Upper lobe of right lung (tissue), 1 donor: ENCODE measurements at places on chromosomes 16 and 17. TPM values are rescaled to one million over a fixed set of nuclear protein-coding genes. Genes with fewer than 3 reads are reported as not detected.
A peak's percentile ranks its signal among the peaks of the same experiment; 100 is the strongest.

Gene KCNJ2
- total RNA-seq = 18.1 TPM

Gene TBC1D3H
- not detected for total RNA-seq

- H3K36me3 ChIP-seq = no peaks in the 10 kb centered on the region
- H3K4me3 ChIP-seq = no peak overlapping the region
- no peak overlapping the region for H3K27ac ChIP-seq
Observed at GRCh38 chr17:77933777-77934398, 24.6 kb upstream of the TNRC6C start.

DNA sequence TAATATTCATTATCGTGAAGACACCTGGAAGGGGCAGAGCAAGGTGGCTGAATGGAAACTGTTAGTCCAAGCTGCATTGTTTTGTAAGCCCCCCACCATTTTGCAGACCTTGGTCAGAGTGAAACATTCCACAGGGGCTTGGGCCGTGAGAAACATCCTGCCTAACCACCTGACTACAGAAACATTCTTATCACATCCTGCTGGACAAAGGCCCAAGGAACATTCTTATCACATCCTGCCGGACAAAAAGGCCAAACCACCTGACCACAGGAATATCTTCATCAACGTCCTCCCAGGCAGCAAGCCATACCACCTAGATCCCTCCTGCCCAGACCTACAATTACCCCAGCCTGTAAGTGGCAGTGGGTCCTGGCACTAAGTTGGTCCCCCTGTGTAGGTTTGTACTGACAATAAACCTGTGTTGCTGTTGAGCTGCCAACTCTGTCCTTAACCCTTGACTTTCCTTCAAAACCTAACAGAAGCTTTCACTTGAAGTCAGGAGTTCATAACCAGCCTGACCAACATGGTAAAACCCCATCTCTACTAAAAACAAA, 19.6 kb downstream of the ATF7IP2 start:
- no peak overlapping the region for H3K4me3 ChIP-seq
- H3K36me3 ChIP-seq = no peaks in the 10 kb centered on the region
- H3K27ac ChIP-seq = no peak overlapping the region
- no peak for DNase-seq
- no peaks in the 10 kb centered on the region for H3K4me1 ChIP-seq

DNA sequence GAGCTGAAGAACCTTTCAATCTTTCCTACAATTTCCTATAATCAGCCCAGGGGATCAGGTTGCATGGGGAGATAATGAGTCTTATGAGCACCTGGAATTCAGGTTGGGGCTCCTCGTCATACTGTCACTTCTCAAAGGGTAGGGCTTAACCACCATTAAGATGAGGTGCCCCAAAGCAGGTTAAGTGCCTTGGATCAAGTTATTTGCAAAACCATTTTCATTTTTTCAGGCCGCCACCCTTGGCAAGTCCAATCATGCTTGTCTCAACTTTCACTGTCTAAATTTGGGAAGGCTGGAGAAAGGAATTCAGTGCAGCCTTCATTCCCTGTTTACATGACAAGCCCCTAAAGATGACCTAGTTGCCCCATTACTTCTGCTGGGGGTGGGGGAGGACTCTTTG, 44.9 kb upstream of the TANGO6 start:
- no peak overlapping the region for H3K27ac ChIP-seq
- peaks cover under 1% of the 10 kb centered on the region for H3K4me1 ChIP-seq
- no peaks in the 10 kb centered on the region for H3K36me3 ChIP-seq
- H3K4me3 ChIP-seq = no peak overlapping the region

Gene TBC1D3I
- 0.72 TPM for total RNA-seq

DNA sequence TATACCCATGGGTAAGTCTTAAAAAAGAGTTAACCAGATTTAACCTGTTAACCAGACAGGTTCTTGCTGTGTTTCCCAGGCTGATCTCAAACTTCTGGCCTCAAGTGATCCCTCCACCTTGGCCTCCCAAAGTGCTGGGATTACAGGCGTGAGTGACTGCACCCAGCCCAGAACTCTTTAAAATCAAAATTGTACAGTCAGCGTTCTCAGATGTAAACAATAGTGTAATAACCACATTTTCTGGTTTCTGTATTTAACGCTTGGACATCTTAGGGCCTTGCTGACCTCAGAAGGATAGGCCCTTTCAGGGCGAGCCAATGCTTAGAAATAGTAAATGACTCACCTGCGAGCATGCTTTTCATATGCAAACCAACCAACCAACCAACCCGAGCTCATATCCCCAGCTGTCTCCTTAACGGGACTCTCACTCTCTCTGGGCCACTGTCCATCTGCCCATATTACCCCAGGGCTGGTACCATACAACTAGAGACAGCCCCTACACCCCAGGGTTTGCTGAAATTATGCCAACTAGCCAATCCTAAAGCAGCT, 415.0 kb upstream of the XYLT1 start:
- H3K27ac ChIP-seq = no peak overlapping the region
- H3K27me3 ChIP-seq = no peaks in the 10 kb centered on the region
- no peak for DNase-seq
- H3K36me3 ChIP-seq = no peaks in the 10 kb centered on the region
- H3K4me3 ChIP-seq = no peak overlapping the region

DNA sequence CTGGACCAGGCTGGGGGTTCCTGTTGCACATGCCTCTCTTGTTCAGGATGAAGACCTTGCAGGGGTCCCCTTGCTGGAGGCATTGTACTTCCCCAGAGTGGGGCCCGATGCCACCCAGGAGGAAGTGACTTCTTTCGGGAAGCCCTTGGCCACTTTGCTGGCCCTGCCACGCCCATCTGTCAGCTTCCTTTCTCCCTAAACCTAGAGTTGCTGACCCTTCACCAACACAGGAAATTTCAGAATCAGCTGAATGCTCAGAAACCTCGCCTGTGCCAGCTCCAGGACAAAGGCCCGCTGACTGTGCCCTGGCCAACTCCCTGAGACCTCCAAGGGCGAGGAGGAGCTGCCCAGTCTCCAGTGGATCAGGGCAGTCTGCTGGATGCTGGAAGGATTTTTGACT, 26.7 kb downstream of the WNT9B start:
- no peaks in the 10 kb centered on the region for H3K36me3 ChIP-seq
- peaks cover 13% of the 10 kb centered on the region for H3K4me1 ChIP-seq
- H3K27me3 ChIP-seq = no peaks in the 10 kb centered on the region
- H3K27ac ChIP-seq = peak overlapping the region; percentile 44

DNA sequence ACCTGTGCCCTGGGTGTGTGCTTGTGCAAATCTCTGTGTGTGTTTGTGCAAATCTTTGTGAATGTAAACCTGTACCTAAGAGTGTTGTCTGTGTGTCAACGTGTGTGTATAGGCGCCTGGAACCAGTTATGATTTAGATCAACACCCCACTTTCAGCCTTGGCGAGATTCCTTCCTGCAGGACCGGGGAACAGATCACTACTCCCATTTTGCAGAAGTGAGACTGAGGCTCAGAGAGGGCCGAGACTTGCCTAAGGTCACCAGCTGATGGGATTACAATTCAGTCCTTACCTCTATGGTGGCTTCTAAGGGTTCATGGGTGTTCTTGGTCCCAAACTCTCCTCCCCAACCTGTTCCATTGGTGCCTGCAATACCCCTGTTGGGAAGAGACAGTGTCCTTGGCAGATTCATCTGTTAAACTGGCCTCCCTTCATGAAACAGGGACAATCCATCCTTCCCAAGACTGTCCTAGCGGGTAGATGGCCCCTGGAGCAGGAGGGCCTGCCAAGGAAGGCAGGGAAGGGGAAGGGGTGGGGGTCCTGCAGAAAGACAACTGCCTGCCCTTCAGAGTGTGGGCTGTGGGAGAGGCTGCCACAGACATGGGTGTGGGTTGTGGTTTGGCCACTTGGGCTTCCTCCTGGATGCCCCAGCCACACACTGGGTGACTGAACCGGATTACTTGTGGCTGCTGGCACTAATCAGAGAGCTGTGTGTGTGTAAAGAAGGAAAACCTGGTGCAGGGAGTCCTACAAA, 6.9 kb upstream of the MAPK7 start:
- H3K4me3 ChIP-seq = no peak overlapping the region
- no peaks in the 10 kb centered on the region for H3K27me3 ChIP-seq
- DNase-seq = no peak
- no peak overlapping the region for H3K27ac ChIP-seq
- H3K36me3 ChIP-seq = no peaks in the 10 kb centered on the region
- H3K4me1 ChIP-seq = peaks cover 17% of the 10 kb centered on the region

Gene CCL7
- not detected for total RNA-seq

Gene OR3A2
- not detected for total RNA-seq

GRCh38 chr17:6547336-6547735, 9.0 kb downstream of the PITPNM3 start:
- peaks cover 16% of the 10 kb centered on the region for H3K4me1 ChIP-seq
- no peaks in the 10 kb centered on the region for H3K36me3 ChIP-seq
- no peaks in the 10 kb centered on the region for H3K27me3 ChIP-seq
- no peak for DNase-seq

DNA sequence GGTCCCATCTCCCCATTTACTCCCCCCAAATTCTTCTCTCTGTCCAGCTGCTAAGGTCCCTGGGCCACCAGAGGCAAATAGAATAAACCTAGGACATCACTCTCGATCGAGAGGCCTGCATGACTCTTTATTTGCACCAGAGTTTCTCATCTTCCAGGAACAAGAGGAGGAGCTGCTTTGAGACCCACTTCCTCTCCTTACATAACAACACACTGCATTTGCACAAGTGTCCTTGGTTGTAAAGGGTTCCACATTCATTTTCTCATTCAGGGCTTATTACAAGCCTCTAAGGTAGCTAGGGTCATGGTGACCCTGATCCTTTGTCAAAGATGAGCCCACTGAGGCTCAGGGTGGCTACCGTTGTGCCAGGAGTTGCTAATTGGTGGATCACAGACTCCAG, 38.1 kb upstream of the RHOT1 start:
- H3K36me3 ChIP-seq = no peaks in the 10 kb centered on the region
- H3K4me1 ChIP-seq = no peaks in the 10 kb centered on the region
- DNase-seq = no peak
- no peak overlapping the region for H3K27ac ChIP-seq
- no peaks in the 10 kb centered on the region for H3K27me3 ChIP-seq

DNA sequence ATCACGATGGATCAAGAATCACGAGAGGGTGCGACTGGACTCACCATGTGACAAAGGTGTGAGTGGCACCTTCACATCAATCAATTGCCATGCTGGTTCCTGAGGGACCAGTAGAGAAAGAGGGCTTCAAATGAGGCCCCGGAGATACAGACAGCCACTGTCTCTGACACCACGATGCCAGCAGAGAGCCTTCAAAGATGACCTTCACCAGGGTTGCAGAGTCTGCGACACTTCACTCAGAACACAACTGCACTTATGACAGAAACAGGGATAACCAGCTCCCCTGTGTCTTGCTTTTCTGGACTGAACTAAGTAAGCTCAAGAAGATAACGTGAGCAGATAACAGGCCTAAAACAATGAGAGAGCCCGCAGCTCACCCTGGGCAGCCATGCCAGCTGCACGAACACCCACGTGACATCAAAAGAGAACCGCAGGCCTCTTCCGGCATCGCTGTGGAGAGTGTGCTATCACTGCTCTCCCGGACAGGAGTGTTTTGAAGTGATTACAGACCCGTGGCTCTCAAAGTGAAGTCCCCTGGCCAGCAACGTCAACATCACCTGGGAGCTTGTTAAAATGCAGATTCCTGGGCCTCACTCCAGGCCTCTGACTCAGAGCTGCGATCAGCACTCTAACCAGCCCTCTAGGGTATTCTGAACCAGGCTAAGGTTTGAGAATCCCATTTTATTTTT, 36.4 kb downstream of the KLHDC4 start:
- H3K4me1 ChIP-seq = no peaks in the 10 kb centered on the region
- H3K27ac ChIP-seq = no peak overlapping the region
- DNase-seq = no peak
- no peak overlapping the region for H3K4me3 ChIP-seq
- peaks cover 39% of the 10 kb centered on the region for H3K36me3 ChIP-seq

GRCh38 chr17:78716814-78717393, 65.2 kb downstream of the CYTH1 start:
- H3K27me3 ChIP-seq = no peaks in the 10 kb centered on the region
- peak overlapping the region; percentile 50 for H3K4me3 ChIP-seq
- H3K36me3 ChIP-seq = no peaks in the 10 kb centered on the region

Gene MYH13
- total RNA-seq = not detected

- DNase-seq = no peak
- no peak overlapping the region for H3K4me3 ChIP-seq
- no peaks in the 10 kb centered on the region for H3K4me1 ChIP-seq
- no peaks in the 10 kb centered on the region for H3K36me3 ChIP-seq
- H3K27ac ChIP-seq = peak overlapping the region; percentile 60
- H3K27me3 ChIP-seq = no peaks in the 10 kb centered on the region
Observed at GRCh38 chr16:55386534-55387296, 62.7 kb downstream of the IRX6 start.

DNA sequence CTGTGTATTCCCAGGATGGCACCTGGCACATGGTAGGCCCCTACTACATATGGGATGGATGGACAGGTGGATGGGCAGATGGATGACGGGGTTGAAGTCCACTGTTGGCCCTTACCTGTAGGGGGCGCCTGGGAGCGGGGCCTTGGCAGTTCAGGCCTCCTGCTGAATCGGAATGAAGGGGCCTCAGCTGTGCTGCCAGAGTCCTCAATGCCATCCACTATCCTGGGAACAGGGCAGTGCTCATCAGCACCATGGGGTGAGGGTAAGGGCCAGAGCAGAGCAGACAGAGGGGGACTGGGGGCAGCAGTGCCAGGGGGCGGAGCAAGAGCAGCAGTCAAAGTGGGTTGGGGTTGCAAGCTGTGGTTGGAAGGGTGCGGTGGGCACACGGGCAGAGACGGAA, 8.3 kb upstream of the RAB5C start:
- no peak overlapping the region for H3K4me3 ChIP-seq
- no peaks in the 10 kb centered on the region for H3K36me3 ChIP-seq
- DNase-seq = no peak
- no peak overlapping the region for H3K27ac ChIP-seq
- H3K27me3 ChIP-seq = no peaks in the 10 kb centered on the region
- H3K4me1 ChIP-seq = no peaks in the 10 kb centered on the region

Gene FBXL16
- total RNA-seq = 3.6 TPM

Gene WNK4
- total RNA-seq = 0.38 TPM

Gene XYLT2
- 20.3 TPM for total RNA-seq

Gene KRTAP2-2
- total RNA-seq = not detected

DNA sequence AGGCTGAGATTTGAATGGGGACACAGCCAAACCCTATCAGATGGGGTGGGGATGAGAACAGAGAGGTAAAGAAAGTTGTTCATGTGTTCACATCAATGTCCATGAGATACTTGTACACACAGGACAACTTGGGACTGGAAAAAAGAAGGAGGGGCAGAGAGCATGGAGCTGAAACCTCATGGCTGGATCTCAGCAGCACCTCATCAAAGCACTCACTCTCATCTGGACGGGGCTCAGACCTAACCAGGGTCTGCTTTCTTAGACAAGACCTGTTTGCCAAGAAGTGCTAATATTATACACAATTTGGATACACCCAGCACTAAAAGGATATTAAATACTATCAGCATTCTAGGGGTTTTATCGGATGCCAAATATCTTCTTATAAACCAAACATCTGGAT, 399.8 kb downstream of the SLC39A11 start:
- no peak overlapping the region for H3K27ac ChIP-seq
- no peaks in the 10 kb centered on the region for H3K4me1 ChIP-seq
- no peaks in the 10 kb centered on the region for H3K36me3 ChIP-seq
- H3K4me3 ChIP-seq = no peak overlapping the region
- no peak for DNase-seq
